HS-5 (cell line): ENCODE measurements at places on chromosomes 7 and 10.

- DNase-seq = no peak
Observed at GRCh38 chr10:60944058-60944909, at the start of gene RHOBTB1. RHOBTB1 (minus strand) TSS chr10:60944185; CDS start chr10:60911542, 32,643 bp downstream.

DNA sequence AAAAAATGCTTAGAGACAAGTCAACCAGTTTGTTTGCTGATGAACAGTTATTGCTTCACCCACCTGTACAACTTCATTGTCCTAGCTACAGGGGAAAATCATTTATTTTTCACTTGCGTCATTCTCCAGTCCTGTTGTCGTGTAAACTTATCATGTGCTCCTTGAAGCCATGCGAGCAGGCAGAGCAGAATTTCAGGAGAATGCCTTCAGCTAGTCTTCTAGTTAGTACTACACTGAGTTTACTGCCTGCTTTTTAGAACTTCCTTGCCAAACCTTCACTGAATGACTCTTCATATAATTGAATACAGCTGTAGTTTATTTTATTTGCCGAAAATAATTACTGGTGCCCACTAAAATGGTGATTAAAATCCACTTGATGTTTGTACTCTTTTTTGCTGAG is 15.6 kb downstream of the RPA3 start:
- DNase-seq = no peak

GRCh38 chr7:73560109-73560835 is 2.8 kb upstream of the BCL7B start:
- peak; percentile 74 for DNase-seq

GRCh38 chr7:67549126-67549525 is 552.5 kb downstream of the TYW1 start:
- no peak for DNase-seq

DNA sequence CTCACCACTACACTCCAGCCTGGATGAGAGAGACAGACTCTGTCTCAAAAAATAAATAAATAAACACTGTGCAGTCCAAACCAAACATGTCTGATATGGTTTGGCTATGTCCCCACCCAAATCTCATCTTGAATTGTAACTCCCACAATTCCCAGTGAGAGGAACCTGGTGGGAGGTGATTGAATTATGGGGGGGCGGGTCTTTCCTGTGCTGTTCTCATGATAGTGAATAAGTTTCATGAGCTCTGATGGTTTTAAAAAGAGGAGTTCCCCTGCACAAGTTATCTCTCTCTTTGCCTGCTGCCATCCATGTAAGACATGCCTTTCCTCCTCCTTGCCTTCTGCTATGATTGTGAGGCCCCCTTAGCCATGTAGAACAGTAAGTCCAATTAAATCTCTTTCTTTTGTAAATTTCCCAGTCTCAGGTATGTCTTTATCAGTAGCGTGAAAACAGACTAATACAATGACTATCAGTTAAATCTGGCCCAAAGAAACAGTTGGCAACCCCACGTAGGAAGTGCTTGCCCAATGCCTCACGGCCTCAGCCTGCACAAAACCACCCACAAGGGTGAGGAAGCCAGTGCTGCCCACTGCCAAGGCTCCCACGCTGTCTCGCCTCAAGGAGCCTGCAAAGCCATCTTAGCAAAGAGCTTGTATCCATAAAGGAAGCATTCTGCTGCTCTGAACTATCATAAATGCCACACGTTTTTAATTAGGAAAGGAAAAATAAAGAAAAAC is 64.7 kb downstream of the PIK3AP1 start:
- DNase-seq = no peak

GRCh38 chr10:29252811-29253689 is 35.8 kb upstream of the LYZL1 start:
- DNase-seq = no peak
